Right ventricle myocardium superior (tissue), 1 donor: ENCODE measurements at places on chromosomes 3 and 15.
A peak's percentile ranks its signal among the peaks of the same experiment; 100 is the strongest.

- DNase-seq: no peak
These were observed at the start of gene IL20RB for GRCh38 chr3:136957751-136958288. Gene IL20RB (plus strand): TSS chr3:136957983. CDS start chr3:136958114, 131 bp downstream.

DNA sequence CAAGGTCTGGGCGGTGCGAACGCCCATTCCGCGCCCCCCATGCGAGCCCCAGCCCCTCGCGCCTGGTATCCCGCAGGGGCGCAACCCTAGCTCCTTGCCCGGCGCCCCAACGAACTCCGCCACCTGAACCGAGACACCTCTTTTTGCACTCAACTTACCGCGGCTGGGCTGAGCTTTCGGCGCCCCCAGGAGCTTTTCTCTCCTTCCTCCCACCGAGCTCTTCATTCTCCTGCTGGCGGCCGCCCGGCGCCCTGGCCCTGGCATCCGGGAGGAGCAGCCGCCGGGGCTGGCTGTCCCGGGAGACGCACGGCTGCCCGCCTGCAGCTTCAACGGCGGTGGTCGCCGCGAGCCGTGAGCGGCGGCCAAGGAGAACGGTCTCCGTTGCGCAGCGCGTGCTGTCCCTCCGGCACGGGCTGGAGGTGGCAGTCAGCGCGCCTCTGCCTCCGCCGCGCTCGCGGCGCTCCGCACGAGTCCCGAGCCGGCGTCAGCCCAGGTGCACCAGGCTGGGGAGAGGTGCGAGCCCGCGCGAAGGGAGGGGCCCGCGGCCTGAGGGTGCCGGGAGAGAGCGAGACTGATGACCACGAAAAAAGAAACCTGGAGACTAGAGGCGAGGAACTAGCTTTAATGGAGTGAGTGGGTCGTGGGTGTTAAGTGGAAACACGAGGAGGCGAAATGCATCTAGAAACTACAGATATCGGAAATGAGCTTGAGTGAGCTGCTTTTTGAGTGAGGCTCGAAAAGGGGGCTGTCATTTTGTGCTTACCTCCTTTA is 621.5 kb upstream of the ZNF385D start:
- DNase-seq: peak; percentile 30

DNA sequence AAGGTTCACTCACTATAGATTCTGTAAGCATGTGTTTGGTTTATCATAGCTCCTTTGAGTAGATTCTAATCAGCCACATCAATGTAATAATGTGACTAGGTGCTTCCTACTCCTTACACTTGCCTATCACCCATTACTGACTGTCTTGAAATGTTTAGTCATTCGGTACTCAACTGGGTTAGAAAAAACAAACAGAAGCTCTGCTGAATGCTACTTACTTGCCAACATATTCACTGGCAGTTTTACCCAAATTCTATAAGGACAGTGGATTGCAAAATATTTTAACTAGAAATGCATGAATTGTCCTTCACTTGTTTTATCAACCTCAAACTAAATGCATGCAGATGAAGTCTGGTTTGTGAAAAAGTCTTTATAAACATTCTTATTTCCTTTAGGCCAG is 352.1 kb upstream of the ALCAM start:
- no peak for DNase-seq

DNA sequence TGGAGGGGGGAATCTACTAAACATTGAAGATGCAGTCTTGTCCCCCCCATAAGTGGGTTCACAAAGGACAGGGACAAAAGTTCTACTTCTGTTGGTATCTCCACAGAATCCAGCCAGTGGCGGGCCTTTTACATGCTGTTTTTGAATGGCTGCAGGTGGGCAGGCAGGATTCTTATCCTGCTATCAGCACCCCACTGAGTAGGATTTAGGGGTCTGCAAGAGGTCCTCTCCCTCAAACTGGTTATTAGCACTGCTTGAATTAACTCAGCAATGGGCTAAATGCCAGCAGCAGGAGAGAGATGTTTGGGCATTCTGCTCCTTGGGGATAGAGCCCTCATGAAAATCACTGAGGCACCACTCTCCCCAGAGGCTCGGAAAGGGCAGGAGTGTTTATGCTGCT is 40.3 kb downstream of the SEMA5B start:
- DNase-seq: no peak

DNA sequence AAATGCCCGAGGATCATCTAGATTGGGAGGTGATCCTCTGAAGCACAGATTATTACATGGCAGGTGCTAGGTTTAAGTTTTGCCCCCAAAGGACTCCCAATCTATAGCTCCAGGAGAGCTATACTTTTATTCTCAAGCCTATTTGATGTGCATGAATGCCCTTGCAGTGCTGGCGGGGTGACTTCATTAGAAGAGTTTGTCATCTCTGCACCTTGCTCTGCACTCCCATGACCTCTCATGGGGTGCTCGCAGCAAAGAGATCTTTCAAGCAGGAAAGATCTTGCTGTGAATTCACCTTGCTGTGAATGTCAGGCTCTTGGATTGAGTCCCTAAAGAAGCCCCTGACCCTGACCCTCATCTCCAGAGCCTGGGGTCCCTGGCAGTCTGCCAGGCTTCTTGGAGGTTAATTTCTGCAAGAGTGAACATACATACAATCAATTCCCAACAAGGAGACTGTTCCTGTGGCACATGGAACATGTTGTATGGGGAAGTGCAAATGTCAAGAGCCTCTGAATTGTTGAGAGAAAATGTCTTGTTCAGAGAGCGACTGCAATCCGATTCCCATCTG is 45.9 kb downstream of the FAM43A start:
- DNase-seq: no peak

DNA sequence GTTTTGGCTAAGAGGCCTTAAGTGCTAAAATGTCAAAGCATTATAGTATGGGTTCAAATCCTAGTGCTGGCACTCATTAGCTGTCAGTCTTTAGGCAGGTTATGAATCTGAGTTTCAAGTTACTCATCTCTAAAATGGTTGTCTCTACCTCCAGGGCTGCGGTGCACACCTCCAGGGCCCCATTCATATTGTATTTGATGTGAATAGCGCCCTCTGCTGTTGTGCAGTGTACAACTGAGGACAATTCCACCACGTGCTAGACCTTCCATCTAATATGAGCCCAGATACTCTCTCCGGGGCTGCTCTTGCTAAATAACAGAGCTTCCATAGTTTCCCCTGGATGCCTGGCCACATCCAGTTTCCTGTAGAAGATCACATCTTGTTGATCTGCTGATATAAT is 54.3 kb downstream of the OXNAD1 start:
- no peak for DNase-seq

DNA sequence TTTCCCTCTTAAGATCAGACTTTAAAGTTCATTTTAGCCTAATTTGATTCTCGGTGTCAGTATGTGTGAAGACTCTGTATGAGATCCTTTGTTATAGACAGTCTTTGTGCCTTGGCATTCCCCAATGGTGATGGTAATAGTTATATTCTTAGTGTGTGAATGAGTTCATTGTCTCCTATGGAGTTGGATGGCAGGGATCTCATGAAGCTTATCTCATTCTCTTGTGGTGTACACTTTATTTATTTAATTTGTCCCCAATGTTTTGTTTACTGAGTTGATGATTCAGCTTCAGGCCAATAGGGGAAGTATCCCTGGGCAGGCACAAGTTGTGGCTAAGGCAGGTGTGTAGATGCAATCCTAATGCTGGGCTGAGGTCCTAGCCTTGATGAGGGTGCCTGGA is 222.0 kb upstream of the DPPA4 start:
- no peak for DNase-seq

DNA sequence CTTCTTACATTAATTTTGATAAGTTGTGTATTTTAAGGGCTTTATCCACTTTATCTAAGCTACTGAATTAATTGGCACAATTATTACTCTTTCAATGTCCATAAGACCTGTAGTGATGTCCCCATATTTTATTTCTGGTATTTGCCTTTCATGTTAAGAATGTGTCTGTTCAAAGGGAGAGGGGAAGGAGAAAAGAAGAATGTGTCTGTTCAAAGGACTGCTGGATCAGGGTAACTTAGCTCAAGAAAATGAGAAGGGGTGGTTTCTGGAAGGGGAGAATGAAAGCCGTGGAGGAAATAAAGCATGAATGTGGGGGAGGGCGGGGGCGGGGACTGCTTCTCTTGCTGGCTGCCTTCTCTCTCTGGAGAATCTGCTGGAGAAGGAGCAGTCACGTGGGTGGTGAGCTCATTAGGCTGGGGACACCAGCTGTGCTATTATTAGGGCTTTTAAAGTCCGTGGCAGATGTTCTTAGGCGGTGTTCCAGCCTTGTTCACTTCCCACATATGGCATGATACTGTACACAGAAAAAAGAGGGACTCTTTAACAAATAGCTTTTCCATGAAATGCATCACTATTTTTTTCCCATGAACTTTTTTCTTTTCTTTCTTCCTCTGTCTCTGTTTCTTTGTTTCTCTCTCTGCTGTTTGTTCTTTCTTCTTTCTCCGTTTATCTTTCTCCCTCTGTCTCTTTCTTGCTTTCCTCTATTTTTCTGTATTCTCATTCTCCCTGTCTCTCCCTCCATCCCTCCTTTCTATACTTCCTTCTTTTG is 63.7 kb upstream of the ULK4 start:
- peak; percentile 91 for DNase-seq

DNA sequence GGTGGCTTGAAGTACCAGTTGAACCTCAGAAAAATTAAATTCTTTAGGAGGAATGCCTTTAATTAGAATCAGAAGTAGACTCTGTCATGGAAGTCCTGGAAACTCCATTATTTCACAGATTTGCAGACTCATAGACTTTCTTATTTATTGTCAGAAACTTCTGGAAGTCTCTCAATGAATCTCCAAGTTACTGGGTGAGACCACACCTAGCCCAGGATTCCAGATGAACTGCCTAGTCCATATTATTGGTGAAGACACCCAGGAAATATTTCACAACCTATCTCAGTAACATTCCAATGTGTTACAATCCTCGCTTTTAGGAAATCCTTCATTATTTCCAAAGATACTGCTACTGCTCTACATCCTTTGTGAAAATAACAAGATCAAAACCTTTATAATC is 6.5 kb upstream of the THBS1 start:
- DNase-seq: no peak

- DNase-seq: no peak
These were observed 48.6 kb downstream of the WDR72 start for GRCh38 chr15:53710906-53711305.

DNA sequence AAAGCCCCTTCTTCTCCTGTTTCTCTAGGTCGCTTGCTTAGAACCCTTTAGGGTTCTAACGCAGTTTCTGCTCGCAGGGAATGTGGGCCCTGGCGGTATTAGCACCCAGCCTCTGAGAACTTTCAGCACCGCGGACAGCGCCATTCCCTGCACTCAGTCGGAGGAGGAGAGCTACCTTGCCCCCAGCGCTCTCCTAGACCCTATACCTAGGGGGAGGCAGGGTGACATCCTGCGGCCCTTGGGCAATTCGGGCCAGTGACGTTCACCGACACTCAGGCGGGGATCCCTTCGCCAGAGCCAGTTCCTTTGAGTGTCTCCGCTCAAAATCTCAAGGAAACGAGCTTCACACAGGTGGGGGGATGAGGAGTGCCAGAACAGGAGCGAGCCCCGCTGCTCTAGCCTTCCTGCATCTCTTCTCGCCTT is 1.3 kb downstream of the SLC7A14 start:
- peak; percentile 76 for DNase-seq

- peak; percentile 80 for DNase-seq
These were observed 41.4 kb upstream of the UMPS start for GRCh38 chr3:124688581-124689454.

DNA sequence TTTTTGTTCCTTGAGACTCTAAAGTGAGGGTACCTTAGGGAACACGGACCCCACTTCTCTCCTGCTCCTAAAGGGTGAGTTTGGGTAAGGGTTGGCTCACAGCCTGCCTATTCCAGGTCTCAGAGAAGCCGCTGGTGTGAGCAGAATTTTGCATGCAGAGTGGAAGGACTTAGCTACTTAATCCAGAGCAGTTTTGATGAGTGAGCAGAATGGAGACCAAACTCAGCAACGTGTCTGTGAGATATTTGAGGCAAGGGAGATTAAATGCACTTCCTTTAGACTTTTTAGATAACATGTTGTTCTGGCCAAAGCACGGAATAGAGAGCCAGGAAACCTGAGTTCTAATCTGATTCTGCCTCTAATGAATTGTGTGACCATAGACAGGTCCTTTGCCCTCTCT is 5.1 kb downstream of the SLC24A1 start:
- no peak for DNase-seq

DNA sequence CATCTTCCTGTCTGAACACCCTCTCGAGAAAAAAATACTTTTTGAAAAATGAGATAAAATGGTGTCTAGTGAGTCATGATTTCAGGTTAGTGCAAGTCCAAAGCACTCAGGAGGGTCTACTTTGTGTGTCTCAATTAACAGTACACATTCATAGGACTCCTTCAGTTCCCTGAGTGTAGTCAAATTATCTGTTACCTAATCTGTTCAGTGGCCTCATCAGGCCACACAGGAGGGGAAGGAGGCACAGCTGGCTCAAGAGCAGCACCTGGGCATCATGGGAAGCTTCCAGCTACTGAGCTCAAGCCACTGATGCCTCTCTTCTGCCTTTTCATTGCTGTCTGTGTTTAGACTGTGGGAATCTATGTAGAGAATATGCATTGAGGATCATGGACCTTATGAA is 341.4 kb upstream of the SGO1 start:
- DNase-seq: no peak

DNA sequence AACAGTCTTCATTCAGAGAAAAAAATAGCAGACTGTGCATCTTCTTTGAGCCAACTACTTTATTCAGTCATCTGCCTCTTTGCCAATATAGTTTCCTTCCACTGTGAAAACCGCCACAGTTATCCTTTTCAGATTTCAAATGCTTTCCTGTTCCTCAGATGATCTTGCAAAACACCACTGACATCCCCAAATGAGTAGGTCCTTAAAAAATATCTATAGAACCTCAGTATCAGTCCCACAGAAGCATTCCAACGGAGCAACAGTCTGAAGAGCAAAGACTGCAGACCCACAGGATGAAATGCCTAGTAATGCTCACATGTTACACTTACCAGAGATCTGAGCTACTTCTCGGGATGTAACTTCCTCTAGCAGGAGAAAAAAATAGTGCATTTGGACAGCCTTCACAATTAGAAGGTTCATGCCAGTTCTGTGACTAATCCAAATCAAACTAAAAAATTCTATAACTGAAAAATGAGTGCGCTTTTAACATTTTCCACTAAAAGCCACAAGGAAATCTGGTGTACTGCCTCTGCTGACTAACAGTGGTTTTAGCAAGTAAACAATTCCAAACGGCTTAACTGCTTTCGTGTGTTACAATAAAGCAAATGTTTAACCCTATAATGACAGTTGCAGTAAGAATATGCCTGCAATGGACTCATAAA is at the start of gene ANKRD28:
Gene ANKRD28 (minus strand): TSS at position 338 of the 662 bp plus-strand sequence. CDS start 1,458 bp downstream, outside the sequence.
- DNase-seq: no peak

- no peak for DNase-seq
These were observed 58.1 kb downstream of the TGFBR2 start for GRCh38 chr3:30664459-30664858.

GRCh38 chr3:175679568-175679967 is 820.4 kb downstream of the NAALADL2 start:
- no peak for DNase-seq

- no peak for DNase-seq
These were observed 79.3 kb upstream of the SEC13 start for GRCh38 chr3:10400050-10400748.

GRCh38 chr15:45702041-45702440 is 67.2 kb downstream of the SQOR start:
- no peak for DNase-seq

DNA sequence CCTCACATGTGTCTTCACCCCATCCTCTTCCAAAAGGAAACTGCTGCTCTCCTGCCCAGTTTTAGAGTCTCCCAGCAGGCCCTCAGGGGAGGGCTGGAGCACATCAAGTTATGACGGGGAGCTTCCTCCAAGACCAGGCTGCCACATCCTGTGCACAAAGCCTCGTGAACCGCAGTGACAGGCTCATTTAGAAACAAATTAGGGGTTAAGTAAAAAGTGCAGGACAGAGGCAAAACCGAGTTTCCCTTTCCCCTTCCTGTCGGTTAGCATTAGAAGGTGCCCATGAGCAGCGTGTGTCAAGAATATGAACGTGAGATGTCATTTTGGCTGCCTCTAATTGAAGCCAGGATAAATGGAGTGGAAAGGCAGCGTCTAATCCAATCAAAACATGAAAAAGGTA is 199.7 kb downstream of the ARRDC4 start:
- DNase-seq: no peak
